Stimulated activated naive CD8-positive, alpha-beta T cell treated with anti-CD3 and anti-CD28 coated beads, Interleukin-15, Interleukin-2, amounts not matched to agents 100 U/mL and 50 U/mL, for 24 hours (primary cell): ENCODE measurements at places on chromosomes 12 and 14.

DNA sequence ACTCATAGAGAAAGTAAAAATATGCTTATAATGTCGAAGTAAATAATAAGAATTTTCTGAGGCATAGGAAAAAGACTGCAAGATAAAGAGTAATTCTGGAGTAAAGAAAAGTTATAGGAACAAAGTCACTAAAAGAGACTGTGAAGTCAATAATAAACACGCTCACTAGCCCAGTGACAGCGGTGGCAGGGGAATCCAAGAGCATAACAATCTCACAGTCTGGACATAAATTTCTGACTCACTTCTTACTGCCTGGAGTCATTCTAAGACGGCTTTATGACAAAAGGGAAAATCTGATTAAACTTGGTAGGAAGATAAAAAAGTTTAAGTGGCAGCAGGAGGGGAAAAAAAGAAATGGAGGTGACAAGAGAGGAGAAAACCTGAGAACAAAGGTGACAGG, 56.4 kb upstream of the GRIP1 start:
- no peak for DNase-seq

GRCh38 chr14:105508069-105508468, 17.0 kb downstream of the TEDC1 start:
- no peak for DNase-seq

GRCh38 chr12:66397574-66398290, 95.4 kb downstream of the HELB start:
- DNase-seq: no peak

GRCh38 chr12:20434996-20435395, 66.7 kb downstream of the PDE3A start:
- no peak for DNase-seq

GRCh38 chr12:26471560-26471959, 276.2 kb downstream of the SSPN start:
- no peak for DNase-seq
